NCI-H1105 treated with DMSO at 0.1 percent for 48 hours (cell line): ENCODE measurements at places on chromosomes 11 and 22.

DNA sequence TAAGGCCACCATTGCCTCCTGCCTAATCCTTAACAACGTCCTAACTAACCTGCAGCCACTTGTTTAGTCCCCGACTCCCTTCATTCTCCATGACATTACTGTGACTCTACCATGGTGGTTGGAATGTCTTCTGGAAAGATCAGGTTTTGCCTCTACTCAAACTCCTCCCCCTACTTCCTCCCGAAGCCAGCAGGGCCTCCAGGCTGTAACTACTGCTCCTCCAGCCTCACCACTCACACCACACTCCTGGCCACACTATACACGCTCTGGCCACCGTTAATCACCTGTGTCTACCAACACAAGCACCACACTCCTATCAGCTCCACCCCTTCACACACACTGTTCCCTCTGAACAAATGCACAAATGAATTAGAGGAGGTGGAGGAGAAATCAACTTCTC is 69.2 kb downstream of the PACSIN2 start:
- no peak for DNase-seq

- DNase-seq = no peak
Observed at GRCh38 chr22:32545801-32546200, 71.2 kb downstream of the FBXO7 start.

DNA sequence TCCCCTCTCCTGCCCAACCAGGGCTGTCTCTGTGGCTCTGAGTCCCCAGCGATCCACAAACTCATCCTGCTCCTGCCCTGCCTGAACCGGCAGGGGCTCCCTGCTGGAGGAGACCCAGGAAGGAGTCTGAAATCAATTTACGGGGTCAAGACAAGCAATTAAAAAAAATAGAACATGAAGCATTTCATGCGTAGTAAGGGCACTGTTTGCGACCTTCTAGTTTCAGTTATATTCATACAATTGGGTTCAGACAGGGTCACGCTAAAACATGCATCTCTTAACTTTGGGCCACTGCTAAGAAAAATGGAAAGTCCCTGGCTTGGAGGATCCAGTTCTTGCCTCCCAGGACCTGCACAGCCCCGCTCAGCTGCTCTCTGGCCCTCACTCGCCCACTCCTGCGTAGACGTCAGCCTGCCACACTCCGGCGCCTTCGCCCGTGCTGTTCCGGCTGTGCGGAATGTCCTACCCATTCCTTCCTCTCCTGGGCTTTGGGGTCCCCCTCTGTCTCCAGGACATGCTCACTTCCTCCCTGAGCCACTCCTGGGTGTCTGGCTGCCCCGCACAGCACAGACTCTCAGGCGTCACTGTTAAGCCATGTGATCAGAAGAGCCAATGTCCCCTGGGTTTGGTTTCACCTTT is 12.8 kb downstream of the NFAM1 start:
- no peak for DNase-seq

- no peak for DNase-seq
Observed at GRCh38 chr11:12508151-12508751, 130.9 kb downstream of the PARVA start.

GRCh38 chr22:28927630-28928029 is 44.3 kb downstream of the ZNRF3 start:
- DNase-seq = no peak

- DNase-seq = no peak
Observed at GRCh38 chr11:111428113-111428876, 49.2 kb upstream of the POU2AF1 start.

DNA sequence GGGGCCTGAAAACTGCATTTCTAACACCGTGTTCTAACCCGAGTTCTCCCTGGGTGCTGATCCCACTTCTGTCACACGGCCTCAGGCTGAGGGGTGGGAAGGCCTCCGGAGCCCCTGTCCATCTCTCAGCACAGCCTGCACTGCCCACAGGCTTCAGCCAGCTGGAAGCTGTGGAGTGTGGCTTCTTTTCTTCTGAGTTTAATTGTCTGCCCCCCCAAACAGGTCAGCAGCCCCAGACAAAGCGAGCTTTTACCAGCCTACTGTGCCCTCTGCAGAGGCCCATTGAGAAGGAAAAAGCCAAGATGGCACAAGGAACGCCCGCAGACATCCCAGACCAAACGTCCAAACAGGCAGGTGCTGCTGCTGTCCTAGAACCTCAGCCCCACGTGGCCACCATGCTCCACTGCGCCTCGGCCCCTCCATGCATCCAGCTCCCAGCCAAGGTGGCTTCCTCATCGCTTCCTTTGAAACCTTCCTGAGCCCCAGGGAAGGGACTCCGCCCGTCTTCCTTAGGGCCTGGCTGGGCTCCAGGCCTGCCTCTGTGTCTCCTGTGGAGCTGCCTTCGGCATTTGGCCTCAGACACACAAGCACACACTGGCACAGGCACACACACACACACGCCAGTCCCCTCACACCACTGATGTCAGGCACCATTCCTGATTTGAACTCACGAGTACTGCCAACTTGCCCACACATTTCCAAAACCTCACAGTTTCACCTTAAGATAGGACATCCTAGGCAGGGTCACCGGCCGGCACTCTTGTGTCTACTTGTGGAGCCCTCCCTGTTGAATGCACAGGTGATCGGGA is 1.7 kb downstream of the MOB2 start:
- DNase-seq = no peak

GRCh38 chr11:34823639-34824038 is 92.5 kb downstream of the APIP start:
- no peak for DNase-seq

DNA sequence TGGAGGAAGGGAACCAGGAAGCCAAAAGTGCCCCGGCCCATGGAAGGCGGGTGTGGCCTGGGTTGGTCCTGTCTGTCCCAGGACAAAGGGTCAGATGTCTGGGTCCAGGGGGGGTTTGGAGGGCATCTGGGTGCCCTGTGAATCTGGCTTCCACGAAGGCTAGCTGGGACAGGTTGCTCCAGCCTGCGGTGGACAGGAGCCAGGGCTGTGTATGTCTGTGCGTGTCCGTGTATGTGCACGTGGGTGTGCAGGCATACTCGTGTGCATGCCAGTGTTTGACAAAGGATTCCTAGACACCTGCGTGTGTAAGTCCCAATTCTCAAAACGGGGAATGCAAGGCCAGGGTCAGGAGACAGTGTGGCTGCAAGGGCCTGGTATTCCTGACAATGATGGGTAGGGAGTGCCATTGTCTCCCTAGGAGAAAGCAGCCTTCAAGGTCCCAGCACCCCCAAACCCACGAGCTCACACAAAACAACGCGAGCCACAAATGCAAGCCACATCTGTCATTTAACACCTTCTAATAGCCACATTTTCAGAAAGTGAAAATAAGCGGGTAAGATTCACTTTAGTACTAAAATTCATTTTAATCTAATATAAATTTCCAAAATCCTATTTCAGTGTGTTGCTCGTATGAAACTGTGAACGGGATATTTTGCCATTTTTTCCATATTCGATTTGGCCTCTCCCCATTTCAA is 78.4 kb upstream of the WNT7B start:
- DNase-seq = peak; percentile 40

DNA sequence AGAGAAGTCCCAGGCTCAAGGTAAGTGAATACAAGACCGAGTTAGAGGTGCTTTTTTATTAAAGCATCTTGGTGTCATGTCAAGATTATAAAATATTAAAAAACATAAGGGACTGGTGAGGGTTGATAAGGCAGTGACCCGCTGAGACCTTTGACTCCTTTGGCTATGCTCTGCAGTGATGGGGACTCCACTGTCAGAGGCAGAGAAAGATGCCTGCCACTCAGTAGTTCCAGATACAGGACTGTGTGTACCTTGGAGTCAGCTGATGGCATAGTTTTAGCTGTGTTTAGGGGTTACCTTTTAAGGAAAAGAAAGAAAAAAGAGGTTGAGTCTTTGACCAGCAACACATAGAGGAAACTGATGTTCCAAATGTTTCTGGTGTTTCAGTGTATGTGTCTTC is 40.8 kb downstream of the SHISA8 start:
- DNase-seq = no peak
